ENCODE measurements at places on chromosomes 16 and 17.

DNA sequence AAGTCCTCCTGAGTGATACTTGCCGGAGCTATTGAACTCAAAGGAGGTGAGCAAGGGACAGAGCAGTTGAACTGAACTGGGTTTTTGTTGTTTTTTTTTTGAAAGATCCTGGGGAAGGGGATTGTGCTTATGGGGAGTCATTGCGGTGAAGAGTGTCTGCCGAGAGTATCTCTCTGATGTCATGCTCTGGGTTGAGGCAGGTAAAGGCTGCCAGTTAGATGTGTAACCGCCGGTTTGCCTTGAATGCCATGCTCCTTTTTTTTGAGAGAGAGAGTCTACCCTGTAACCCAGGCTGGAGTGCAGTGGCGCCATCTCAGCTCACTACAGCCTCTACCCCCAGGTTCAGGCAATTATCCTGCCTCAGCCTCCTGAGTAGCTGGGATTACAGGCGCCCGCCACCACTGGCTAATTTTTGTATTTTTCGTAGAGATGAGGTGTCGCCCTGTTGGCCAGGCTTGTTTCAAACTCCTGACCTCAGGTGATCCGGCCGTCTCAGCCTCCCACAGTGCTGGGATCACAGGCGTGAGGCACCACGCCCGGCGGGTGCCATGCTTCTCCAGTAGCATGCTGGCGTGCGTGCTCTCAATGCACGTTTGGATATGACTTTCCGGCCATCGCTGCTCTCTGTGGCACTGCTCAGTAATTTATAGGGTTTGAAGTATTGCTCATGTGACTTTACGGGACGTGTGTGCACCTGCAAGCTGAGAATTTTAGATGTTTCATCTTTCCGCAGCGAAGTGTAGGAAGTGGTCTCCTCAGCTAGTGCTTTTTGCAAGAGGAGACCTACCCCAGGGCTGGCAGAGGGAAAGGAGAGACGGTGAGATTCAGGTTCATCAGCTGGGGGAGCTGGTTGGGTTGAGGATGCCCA, 8.5 kb downstream of the ZC3H18 start:
- no peak for DNase-seq

- no peak for DNase-seq
Measured at GRCh38 chr17:8131844-8132441, 8.0 kb upstream of the HES7 start.

DNA sequence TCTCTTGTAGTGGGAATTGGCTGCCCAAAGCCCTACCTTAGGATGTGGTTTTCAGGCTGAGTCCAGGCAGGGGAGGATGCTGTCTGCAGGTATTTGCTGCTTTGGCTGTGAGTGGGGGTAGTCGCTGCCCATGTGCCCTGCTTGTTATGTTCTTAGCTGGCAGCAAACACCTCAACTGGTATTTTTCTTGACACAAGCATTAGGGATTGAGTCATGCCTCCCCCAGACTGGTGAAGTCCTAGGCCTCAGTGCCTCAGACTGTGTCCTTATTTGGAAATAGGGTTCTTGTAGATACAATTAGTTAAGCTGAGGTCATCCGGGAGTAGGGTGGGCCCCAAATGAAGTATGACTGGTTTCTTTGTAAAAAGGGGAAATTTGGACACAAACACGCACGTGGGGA, 808.3 kb upstream of the EEF2KMT start:
- DNase-seq = no peak

DNA sequence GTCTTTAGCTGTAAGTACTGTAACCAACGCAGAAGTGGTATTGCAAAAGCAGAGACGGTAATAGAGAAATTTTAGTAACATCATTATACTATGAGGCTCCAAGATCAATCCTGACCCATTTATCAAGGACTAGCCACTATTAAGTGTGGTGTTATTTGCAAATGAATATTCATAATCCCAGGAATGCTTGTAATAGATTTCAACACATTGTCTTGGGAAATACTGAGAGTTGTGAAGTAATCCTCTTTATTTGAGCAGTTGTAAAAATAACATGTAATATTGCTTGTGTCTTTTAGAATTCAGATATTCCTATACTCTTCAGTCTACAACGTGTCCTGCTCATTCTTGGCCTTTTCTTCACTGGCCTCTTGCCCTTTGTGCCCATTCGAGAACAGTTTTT, 46.4 kb downstream of the GDPD1 start:
- no peak for DNase-seq

GRCh38 chr16:24507959-24508480, 31.3 kb upstream of the RBBP6 start:
- no peak for DNase-seq

DNA sequence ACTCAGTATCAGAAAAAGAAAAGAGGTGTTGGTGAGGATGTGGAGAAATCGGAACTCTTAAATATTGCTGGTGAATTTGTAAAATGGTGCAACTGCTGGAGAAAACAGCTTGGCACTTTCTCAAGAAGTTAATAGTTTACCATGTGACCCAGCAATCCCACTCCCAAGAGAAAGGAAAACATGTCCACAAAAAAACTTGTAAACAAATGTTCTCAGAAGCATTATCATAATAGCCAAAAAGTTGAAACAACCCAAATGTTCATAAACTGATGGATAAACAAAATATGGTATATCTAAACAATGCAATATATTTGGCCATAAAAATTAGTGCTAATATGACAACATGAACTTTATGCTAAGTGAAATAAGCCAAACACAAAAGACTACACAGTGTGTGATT, 2.6 kb upstream of the MAPK7 start:
- no peak for DNase-seq

- peak; percentile 65 for DNase-seq
Measured at GRCh38 chr17:59074494-59074893, 32.2 kb downstream of the TRIM37 start.

GRCh38 chr17:43400943-43401717, 2.3 kb downstream of the ARL4D start:
- DNase-seq = peak; percentile 68

DNA sequence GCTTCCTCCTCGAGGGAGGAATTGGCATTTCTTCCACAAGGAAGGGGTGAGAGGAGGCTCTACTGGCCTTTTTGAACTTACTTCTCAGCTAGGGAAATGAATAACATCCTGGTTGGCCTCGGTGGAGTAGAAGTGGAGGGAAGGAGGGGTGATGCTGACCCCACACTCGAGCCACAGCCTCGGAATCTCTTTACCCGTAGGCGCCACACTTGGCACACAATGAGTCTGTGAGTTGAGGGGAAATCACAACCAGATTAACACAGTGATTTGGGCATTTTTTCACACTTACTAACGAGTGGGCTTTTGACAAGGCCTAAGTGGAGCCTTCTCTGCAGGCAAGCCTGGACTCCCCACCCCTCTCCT, 47.3 kb upstream of the TBX2 start:
- DNase-seq = no peak

- no peak for DNase-seq
Measured at GRCh38 chr17:16273929-16274339, 56.9 kb downstream of the PIGL start.

GRCh38 chr17:45640141-45640850, 143.8 kb upstream of the CRHR1 start:
- peak; percentile 39 for DNase-seq

DNA sequence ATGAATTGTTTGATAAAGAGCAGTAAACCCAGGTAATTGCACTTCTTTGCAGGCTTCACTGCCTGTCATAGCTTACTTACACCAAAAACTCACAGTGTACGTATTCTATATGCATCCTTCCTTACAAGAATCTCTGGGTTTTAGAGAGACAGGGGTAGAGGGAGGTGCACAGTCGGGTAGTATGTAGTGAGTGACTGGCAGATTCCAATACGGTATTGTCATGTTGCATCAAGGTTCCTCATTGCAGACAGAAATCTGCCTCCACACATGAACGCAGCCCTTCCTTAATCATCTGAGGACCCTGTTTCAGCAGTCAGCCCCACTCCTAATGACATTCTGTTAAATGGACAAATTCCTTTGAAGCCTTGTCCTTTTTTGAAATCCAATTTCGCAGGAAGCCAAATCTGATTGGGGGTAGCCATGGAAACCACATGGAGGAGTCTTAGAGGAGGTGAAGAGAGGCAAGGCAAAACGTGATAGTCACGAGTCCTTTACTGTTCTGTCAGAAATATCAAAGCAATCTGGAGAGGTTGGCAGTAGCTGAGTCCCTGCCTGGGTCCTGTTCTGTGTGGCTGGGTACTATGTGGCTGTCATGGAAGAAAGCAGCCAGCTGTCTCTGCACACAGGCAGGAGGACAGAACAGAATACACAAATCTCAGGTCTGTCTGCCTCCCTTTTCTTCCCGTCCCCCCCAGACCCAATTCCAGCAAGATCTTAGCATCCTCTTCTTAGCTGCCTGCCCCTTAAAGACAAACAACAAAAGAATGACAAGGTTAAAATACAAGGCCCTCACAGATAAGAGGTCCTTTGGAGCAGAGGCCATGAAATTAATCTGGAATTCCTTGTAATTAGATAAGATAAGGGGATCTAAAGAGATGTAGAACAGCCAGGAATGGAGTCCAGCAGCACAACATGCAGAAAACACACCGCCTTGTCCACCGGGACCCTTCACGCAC, 3.1 kb upstream of the SKAP1 start:
- no peak for DNase-seq

DNA sequence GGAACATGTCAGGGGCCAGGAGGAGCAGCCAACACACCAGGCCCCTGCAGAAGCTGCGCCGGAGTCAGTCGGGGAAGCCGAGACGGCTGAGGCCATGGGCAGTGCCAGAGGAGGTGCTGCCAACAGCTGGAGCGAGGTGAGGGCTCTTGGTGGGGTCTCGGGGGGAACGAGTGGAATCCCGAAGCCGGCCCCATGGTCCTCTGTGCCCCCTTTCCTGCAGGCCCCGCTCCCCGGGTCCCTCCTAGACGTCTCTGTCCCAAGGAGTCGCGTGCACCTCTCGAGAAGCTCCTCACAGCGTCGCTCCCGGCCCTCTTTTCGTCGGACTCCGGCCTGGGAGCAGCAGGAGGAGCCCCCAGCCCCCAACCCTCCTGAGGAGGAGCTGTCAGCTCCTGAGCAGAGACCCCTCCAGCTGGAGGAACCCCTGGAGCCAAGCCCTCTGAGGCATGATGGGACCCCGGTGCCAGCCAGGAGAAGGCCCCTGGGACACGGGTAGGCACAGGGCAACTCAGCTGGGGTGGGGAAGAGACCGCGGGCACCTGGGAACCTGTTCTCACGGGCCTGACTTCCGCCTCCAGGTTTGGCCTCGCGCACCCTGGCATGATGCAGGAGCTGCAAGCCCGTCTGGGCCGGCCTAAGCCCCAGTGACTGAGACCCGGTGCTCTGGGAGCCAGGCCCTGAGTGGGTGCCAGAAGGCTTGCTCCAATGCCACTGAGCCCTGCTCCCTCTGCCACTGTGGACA, 3.6 kb downstream of the APOBR start:
- DNase-seq = no peak

GRCh38 chr17:69044371-69044770, 16.4 kb downstream of the ABCA9 start:
- no peak for DNase-seq

GRCh38 chr16:23535901-23536300, 21.2 kb downstream of the EARS2 start:
- no peak for DNase-seq

DNA sequence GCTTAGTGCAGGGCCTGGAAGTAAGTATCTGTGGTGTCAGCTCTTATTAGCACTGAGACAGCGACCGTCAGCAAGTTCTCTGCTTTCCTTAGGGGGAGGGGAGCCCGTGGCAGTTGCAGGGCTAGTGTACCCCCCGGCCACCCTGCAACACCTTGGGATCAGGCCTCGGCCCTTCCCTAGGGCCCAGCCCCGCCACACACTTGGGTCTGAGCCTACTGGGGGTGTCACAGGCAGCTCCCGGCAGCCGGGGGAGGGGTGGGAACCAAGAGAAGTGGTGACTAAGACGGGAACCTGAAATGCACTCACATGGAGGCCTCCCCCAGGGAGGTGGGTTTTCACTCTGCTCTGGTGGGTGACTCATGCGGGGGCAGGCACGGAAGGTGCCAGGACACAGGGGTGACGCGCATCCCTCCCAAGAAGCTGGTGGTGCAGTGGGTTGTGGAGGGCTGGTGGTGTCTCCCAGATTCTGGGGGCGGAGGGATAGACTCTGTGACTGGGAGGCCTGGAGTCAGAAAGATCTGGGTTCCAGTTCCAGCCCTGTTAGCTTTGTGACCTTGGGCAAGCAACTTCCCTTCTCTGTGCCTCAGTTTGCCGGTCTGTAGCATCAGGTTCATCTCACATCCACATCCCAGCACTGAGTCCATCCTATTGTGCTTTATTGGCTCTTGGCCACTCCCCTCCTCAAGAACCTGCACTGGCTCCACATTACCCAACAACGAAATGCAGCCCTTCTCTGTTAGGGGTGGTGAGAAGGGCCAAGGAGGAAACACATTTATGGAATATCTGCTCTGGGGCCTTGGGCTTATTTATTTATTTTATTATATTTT, 44.5 kb downstream of the LAT start:
- peak; percentile 53 for DNase-seq

GRCh38 chr16:56769677-56770076, 39.7 kb downstream of the NUP93 start:
- no peak for DNase-seq

DNA sequence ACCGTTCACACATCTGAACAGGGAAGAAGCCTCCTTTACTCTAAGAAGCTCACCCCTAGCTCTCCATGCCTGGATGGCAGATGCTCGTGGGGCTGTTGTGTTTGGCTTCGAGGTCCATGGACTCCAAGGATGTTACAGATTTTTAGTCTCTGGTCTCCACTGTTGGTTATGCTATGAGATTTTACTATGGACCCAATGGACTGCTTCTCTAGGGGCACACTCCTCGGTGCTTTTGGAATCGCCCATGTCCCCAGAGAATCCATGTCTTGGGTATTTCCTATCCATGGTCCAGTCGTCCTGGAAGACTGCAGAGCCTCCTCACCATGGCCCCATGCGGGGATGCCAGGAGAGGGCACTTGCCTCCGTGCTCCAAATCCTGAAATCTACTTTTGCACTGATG, 83.4 kb downstream of the KCNJ12 start:
- no peak for DNase-seq

GRCh38 chr16:2473446-2473926, 1.4 kb upstream of the TBC1D24 start:
- no peak for DNase-seq

- no peak for DNase-seq
Measured at GRCh38 chr16:85048921-85049562, 21.4 kb downstream of the KIAA0513 start.

DNA sequence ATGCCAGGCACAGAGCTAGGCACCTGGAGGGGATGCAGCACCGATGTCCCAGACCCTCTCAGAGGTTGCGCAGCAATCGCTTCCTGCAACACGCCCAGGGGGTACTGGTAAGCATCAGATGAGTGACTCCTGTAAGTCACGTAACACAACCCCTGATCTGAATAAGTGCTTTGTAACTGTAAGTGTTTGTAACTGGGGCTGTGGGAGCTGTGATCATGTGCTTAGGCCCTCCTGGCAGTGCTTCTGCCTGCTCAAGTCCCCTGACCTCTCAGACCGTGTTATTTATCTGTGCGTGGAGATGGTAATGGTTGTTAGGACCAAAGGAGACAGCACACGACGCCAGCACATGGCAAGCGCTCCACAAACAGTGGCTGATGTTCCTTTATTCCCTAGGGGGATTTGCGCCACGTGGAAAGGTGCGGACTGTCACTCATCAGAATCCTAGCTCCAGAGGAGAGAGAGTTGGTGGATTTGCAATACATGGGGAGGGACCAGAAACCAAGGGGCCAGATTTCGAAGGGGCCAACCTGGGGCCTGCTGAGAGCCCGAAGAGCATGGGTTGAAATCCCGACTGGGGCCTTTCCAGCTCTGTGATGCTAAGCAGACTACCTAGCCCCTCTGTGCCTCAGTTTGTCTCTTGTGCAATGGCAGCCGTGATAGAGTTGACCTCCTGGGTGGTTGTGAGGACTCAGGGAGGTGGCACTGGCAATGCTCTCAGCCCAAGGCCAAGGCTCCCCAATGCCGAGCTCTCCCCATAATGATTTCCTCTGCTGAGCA, 151.8 kb downstream of the IRF8 start:
- no peak for DNase-seq

Data from HS-5 (cell line).